Central memory CD8-positive, alpha-beta T cell (primary cell): ENCODE measurements at places on chromosomes 3 and 15.

GRCh38 chr3:196207833-196208607 is 3.2 kb downstream of the ZDHHC19 start:
- DNase-seq: no peak

DNA sequence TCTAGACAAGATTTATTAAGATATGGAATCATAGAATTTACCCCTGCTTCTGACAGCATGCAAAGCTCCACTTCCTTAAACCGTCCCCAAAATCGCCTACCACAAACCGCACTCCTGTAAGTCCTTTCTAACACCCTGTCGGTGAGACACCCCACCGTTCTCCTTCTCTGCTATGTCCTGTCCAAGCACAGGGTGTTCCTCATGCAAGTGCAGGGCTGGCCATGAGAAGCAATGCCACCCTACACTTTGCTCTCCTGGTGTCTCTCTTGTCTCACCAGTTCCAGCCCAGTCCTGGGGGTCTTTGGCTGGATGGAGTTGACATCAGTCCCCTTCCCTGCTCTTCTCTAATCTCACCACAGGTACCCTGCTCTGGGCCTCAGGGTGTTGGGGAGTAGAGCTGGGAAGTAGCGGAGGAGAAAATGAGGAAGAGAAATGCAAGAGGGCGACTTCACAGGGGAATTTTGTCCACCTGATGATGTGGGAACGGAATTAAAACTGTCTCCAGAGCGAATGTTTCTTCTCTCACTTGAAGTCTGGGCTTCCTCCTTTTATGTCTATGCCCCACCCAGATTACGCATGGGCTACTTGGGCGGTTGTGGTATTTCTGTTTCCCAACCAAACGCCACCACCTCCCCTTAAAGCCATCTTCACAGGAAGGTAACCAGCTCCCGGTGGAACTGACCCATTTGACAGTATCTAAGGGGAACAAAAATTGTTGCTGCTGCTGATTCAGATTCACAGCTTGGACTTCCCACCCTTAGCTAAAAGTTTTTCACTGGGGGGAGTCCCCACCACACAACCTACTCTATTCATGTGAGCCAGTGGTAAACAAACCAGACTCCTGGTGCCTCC is 49.9 kb downstream of the CASR start:
- no peak for DNase-seq

GRCh38 chr3:187792521-187792920 is 47.3 kb upstream of the BCL6 start:
- DNase-seq: no peak

DNA sequence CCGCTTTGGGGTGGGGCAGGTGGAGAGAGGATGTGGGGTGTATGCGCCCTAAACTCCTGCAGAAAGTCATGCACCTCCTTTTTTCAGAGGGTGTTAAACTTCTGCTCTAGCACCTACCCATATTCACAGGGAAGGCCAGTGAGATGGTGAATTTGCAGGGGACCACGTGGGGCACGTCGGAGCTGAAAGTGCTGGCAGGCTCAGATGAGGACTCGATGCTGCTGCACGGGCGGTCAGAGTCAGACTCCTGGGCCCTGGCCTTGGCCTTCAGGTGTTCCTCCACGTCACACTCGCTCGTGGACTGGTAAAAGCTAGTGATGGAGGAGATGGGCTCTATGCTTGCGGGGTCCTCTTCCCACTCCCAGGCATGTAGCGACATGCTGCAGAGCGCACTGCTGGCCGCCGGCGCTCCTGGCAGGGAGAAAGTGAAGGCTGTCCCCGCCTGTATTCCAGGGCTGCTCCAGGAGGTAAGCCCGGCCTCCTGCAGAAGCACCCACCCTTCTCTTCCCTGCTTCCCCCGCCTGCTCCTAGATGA is 883 bp downstream of the CFAP92 start:
- DNase-seq: no peak

DNA sequence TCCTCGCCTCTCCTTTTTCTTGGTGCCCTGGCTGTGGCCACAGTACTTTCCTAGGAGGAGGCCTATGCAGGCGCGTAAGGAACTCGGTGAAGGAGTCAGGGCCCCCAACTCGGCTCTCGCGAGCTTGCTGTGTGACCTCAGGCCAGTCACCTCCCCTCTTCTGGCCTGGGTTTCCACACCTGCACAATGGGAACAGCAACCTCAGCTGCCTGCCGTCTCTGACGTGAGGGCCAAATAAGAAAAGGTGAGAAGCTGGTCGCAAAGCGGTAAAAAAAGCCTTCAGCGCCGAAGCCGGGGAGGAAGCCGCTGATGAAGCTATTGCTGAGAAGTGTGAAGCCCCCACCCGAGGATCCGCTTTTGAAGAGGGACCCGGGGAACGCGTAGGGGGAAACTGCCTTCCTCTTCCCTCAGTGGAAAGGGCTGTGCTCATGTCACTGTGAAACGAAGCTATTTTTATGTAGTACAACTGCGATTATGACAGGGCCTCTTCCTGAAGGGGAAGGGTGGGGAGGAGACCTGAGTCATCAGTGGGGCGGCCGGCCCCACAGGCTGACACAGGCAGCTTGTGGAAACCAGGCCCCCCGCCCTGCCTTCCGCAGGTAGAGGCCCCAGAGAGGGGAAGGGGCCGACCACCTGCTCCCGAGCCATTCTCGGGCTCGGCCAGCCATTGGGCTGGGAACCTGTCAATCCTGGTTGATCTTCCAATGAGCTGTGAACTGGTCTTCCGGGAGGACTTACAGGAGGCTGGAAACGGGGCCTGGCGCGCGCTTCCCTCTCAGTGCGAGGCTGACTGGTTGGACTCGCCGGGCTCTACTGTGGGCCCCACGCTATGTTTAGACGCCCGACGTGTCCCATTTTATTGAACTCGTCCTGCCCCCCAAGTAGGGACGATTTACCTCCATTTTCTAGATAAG is 18.0 kb upstream of the ANKDD1A start:
- peak; percentile 85 for DNase-seq

- no peak for DNase-seq
Observed at GRCh38 chr15:78951841-78952238, 7.0 kb upstream of the CTSH start.

DNA sequence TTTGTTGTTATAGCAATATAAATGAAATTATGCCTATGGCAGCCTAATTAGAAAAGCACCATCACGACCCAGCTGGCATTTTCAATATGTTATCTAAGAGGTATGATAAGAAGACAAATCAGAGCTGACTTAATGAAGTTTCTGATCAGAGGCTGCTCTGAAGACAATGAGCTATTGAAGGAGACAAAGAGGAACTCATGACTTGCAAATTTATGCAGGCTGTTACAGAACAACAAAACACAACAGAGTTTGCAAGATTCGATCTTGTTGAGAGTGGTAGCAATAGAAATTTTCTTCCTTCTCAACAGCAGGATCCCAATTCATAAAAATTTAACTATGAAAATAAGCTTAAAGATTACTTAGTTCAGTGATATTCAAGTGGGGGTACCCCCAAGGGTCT is 7.7 kb downstream of the CCDC54 start:
- DNase-seq: no peak
